ENCODE measurements at places on chromosomes 3 and 15. TPM values are rescaled to one million over a fixed set of nuclear protein-coding genes. Genes with fewer than 3 reads are reported as not detected.

GRCh38 chr3:186713499-186713898 is 3.7 kb upstream of the KNG1 start:
- no peaks in the 10 kb centered on the region for H3K27me3 ChIP-seq
- no peaks in the 10 kb centered on the region for H3K4me1 ChIP-seq
- no peak overlapping the region for H3K4me3 ChIP-seq
- no peak overlapping the region for H3K27ac ChIP-seq

DNA sequence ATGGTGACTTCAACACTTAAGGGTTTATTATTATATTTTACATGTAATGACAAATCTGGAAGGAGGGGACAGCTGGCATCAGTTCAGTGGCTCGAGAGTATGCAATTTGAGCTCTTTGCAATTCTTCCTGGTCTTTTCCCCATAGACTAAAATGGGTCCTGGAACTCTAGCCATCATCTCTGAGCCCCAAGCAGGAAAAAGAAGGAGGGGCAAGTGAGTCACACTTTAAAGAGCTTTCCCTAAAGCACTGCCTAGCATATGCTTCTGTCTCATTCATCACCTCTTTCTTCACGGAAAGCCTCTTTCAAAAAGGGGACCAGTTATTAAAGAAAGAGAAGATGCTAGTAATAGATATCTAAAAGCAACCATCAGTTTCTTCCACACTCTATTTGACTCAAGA is 466.3 kb downstream of the ZIC1 start:
- DNase-seq = no peak
- H3K4me3 ChIP-seq = no peak overlapping the region
- no peaks in the 10 kb centered on the region for H3K36me3 ChIP-seq
- H3K27me3 ChIP-seq = no peaks in the 10 kb centered on the region
- no peaks in the 10 kb centered on the region for H3K4me1 ChIP-seq

ZNF106 gene
- total RNA-seq = 16.0 TPM

GRCh38 chr3:90035643-90036042 is 928.2 kb downstream of the EPHA3 start:
- DNase-seq = no peak
- H3K36me3 ChIP-seq = no peaks in the 10 kb centered on the region
- H3K27ac ChIP-seq = no peak overlapping the region

MELTF gene
- 4.2 TPM for total RNA-seq

ARRDC4 gene
- 6.3 TPM for total RNA-seq

GRCh38 chr15:45496658-45497057 is 25.9 kb downstream of the SLC30A4 start:
- DNase-seq = no peak
- H3K27me3 ChIP-seq = no peaks in the 10 kb centered on the region
- H3K4me1 ChIP-seq = no peaks in the 10 kb centered on the region
- H3K36me3 ChIP-seq = no peaks in the 10 kb centered on the region

DNA sequence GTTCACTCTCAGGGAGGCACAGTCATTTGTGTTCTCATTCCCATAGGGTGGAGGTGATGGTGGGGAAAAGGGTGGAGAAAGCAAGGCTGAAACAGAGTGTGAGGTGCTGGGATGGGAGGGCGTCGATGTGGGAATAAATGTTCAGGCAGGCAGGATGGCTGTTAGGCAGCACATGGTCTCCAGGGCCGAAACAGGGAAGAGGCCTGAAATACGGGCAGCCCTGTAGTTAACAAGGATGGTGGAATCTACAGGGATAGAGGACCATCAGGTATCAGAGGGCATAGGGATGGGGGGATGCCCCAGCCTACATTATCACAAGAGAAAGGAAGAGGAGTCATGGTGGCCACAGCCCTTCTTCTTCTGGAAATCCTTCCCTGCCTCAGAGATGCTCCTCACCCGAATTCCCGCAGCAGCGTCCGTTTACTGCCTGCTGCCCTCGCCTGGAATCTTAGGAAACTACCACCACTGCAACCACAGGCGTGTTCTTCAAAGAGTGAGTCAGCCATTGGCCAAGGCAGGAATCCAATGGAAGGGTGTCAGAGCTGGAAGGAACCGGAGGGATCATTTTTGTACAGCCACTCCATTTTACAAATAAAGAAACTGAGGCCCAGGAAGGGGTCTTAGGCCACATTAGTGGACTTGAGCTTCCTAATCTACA is 49.7 kb upstream of the POMGNT2 start:
- no peak overlapping the region for H3K4me3 ChIP-seq
- H3K27ac ChIP-seq = no peak overlapping the region
- peaks cover 8% of the 10 kb centered on the region for H3K4me1 ChIP-seq
- no peaks in the 10 kb centered on the region for H3K27me3 ChIP-seq
- no peaks in the 10 kb centered on the region for H3K36me3 ChIP-seq

DNA sequence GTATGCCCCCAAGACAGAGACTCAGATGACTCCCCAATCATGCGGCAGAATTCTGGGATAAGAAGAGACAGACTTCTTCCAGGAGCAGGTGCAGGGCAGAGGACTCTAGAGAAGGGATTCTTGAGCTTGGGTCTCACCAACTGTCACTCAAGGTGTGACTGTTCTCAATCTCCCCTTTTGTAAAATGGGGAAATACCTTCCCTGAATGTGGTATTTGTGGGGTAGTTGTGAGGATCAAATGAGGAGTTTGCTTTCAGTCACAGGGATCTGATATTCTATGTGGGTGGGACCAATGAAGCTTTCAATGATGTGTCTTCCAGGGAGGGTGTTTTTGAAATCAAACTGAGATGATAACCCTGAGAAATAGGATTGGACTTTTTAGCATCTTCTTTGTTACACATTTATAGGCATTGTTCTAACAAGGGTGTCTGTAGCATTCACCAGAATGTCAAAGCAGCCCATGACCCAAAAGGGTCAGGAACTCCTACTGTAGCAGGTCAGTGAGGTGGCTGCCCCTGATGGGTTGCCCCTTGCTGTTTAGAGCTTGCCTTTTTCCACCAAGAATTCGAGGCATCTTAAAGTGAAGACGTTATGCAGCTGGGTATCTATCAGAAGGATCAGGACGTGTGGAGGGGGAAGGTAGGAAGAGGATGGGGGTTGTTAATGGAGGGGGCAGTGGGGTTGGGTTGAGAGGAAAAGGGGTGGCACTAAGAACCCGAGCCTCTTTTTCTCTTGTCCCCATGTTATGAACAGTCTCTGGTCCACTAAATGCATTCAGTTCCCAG is 28.8 kb downstream of the UMPS start:
- peaks cover 19% of the 10 kb centered on the region for H3K4me1 ChIP-seq
- H3K36me3 ChIP-seq = peaks cover 20% of the 10 kb centered on the region
- H3K27ac ChIP-seq = no peak overlapping the region
- DNase-seq = no peak
- no peak overlapping the region for H3K4me3 ChIP-seq

GRCh38 chr15:35506272-35506870 is 39.6 kb downstream of the DPH6 start:
- peaks cover 29% of the 10 kb centered on the region for H3K4me1 ChIP-seq
- DNase-seq = no peak
- H3K4me3 ChIP-seq = no peak overlapping the region

- no peak for DNase-seq
- no peak overlapping the region for H3K4me3 ChIP-seq
- H3K36me3 ChIP-seq = no peaks in the 10 kb centered on the region
These were observed 190.3 kb downstream of the MCTP2 start for GRCh38 chr15:94421706-94422105.

All from esophagus squamous epithelium (tissue), 5 donors.